ENCODE measurements at places on chromosomes 3 and 15.

DNA sequence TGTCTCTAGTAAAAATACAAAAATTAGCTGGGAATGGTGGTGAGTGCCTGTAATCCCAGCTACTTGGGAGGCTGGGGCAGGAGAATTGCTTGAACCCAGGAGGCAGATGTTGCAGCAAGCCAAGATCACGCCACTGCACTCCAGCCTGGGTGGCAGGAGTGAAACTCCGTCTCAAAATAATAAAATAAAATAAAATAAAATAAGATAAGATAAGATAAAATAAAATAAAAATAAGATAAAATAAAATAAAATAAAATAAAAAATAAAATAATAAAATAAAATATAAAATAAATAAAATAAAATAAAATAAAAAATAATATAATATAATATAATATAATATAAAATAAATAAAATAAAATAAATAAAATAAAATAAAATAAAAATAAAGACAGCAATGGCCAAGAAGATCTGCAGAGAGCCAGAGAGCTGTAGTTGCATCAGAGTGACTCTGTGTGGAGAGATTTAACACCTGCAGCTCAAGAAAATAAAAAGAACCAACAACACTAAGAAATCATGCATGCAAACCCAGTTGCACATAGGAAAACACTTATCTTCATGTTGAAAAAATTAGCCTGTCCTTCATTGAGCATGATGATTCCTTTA lies 25.9 kb downstream of the LIPH start:
- no peak for DNase-seq

GRCh38 chr3:33875680-33876079 lies 77.2 kb downstream of the PDCD6IP start:
- no peak for DNase-seq

DNA sequence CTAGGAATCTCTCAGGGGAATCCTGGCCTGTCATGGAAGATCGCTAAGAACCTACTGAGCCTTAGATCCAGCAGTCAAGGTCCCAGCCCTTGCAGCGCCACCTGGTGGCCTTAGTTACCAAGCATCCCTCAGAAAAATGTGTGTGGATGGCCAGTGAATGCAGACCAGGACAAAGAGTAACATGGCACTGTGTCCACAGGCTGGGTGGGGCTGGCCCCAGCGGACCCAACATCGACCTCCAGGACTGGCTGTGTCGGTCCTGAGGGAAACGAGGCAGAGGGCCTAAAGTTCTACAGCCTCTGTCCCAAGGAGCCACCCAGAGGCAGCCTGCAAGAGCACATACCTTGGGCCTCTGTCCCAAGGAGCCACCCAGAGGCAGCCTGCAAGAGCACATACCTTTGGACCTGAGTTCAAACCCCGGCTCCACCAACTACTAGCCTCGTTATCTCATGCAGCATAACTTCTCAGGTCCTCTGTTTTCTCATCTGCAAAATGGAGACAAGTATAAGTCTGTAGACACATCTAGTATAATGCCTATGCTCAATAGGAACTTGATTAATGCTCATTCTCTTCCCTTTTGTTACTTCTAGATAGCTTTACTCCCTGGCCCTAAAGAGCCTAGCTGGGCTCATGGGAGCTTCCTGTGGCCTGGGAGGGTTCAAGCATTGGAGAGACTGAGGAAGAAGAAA lies 57.5 kb upstream of the HERC1 start:
- DNase-seq: peak; percentile 53

DNA sequence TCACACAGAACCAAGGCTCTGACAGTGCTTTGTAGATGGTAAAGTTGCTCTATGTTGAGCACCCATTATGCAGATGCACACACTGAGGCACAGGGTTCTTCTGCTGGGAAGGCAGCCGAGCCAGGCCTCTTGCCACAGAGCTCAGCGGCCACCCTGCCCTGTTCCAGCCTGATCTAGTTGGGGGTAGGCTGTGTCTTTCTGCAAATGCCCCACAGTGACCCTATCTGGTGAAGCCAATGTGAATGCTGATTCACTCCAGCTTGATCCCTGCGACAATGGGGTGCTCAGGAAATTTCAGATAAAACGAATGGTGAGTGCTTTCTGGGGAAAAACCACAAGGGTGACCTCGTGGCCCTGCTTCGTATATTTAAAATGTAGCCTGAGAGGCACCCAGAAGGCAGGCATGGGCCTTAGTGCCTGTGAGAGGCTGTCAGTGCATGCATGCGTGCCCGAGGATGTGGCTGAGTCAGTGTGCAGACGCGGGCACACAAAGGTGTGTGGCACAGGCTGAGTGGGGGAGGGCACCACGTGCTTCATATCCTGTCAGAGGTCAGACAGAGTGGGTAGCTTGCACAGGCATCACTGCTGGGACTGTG lies 85.7 kb downstream of the ATP2B2 start:
- peak; percentile 28 for DNase-seq

DNA sequence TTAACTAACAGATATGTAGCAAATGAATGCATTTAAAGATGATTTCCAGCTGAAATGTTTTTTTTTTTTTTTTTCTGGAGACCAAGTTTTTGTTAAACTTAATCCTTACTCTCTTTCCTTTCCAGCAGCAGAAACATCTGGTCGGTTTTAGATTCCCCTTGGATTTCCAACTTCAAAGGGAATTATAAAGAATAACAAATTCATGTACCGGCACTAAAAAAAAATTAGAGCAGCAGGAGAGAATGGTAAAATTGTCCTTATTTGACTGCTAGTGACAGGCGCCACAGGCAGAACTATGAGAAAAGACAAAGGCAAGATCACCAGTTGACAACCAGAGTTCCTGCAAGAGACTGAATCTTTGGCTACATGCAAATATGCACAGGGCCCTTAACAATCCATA lies 393.3 kb downstream of the TIGIT start:
- DNase-seq: no peak

GRCh38 chr3:38646062-38646461 lies 3.4 kb downstream of the SCN5A start:
- DNase-seq: no peak

- DNase-seq: no peak
These were observed 964.9 kb upstream of the NR2F2 start for GRCh38 chr15:95365511-95366107.

DNA sequence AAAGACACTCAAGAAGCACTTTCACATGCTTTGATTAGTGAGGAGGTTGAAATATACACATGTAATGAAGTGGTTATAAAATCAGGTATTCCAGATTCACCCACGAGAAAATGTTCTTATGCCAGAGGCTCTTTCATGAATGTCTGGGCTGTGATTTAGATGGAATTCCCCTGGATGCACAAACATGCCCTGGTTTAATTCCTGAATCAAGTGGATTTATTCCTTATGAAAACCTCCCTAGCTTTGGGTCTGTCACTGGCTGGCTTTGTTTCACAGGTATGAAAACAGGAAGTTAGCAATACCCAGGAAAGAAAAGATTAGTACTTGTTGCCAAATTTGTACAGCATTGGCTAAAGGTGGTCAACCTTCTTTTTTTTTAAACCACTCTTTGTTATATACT lies 1123.0 kb downstream of the ROBO1 start:
- DNase-seq: no peak

DNA sequence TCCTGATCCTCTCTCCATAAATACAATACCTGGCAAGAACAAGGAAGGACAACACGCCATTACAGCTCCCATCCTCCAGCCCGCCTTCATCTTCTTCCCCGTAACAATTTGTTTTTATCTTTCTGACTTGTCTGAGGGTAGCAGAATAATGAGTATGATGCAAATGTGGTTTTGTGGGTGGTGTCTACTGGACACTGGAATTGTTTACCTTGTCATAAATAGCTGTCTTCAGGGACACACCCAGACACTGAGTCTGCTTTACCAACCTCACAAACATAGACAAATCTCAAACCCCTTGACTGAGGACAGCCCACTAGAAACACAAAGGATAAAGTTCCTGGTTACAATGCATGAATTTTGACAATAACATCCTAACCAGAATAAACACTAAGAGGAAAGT lies 13.4 kb downstream of the WDR72 start:
- DNase-seq: no peak

GRCh38 chr15:87757084-87757483 lies 499.5 kb downstream of the NTRK3 start:
- no peak for DNase-seq

DNA sequence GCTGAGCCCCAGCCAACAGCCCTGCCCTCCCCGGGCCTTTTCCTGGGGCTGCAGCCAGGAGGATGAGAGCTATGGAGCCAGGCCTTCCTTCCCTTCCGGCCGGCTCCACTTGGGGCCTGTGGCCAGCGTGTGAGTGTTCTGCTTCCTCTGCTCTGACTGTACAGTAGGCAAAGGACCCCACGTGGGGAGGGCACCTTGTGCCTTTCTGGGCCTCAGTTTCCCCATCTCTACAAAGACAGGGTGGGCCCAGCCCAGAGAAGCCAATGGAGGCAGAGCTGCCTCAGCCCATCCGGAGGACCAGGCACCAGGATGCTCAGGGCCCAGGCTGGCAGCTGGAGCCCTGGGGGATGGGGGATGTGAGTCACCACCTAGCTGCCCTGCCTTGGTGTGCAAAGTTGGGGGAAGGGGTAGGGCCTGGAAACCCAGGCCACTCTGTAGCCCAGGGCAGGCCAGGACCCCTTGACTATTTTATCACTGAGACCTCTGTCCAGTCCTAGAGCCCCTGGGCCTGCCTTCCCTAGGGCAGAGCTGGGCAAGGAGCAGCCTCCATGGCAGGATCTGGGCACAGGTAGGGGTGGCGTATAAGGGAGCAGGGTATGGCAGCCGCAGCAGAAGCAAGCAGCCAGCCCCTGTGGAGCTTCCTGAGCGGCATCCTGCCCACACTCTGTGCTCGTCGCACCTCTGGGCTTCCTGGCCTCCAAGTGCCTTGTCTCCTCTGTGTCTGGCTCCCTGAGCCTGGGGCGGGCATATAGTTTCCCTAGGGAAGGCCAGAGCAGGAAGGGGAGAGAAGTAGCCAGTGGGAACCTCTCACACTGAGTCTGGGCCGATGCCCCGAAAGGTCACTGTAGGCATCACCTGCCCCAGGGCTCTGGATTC lies 1.8 kb downstream of the PSTPIP1 start:
- no peak for DNase-seq

GRCh38 chr3:39249453-39250115 lies 30.3 kb downstream of the CX3CR1 start:
- DNase-seq: no peak

GRCh38 chr3:132867526-132867925 lies 145.3 kb upstream of the NPHP3 start:
- DNase-seq: no peak

DNA sequence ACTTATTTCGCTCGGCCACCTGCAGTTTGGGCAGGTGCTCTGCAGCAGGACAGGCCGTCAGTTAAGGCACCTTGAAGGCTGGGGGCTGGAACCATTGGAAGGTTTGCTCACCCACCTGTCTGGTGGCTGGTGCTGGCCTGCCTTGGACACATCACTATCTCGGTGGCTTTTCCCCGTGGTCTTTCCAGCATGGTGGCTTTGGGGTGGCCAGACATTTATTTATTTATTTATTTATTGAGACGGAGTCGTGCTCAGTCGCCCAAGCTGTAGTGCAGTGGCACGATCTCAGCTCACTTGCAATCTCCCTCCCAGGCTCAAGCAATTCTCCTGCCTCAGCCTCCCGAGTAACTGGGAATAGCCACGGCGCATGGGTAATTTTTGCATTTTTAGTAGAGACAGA lies 11.7 kb downstream of the ISG20 start:
- no peak for DNase-seq

GRCh38 chr15:50810128-50810527 lies 44.6 kb upstream of the SPPL2A start:
- no peak for DNase-seq

DNA sequence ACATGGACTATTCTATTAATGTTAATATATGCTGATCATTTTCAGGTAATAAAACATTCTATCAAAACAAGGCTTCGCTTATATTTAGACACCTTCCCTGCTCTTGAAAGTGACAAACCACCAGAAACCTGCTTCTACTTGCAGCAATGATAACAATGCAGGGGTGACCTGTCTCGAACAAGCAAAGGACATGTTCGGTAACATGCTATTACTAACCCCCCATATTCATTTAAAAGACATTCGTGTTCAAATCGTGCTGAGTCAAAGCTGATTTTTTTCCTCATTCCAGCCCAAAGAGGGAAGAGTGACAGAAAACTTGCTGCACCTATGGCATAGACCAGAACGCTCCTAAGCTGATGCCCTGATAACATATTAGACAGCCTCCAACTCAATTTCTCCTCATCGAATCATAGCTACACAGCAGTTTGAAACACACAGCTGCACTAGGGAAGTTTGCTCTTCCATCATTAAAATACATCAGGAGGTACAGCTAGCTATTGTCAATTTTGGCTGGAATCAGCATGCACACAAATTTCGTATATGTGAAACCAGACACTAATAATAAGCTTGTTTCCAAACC lies 341.5 kb downstream of the FOXP1 start:
- DNase-seq: no peak

- no peak for DNase-seq
These were observed 182.9 kb downstream of the KCNMB2 start for GRCh38 chr3:178718995-178719635.

GRCh38 chr3:109278141-109278540 lies 38.2 kb downstream of the DPPA2 start:
- DNase-seq: no peak

DNA sequence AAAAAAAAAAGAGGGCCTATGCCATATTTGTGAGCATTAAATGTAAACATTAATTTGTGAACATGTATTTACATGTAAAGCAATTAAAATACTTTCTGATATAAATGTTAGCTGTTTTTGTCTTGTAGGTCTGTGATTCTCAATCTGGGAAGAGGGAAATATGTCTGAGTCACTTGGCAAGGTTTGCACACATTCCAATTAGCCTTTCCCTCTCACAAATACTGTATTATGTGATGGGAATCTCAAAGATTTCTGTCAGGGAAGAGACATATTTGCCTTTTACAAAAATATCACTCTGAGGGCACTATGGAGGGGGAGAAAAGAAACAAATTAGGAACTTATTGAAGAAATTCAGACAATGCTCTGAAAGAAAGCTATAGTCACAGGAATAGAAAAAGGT lies 483.6 kb downstream of the GBE1 start:
- no peak for DNase-seq

GRCh38 chr15:36356978-36357601 lies 222.3 kb upstream of the CDIN1 start:
- no peak for DNase-seq

GRCh38 chr3:11808231-11808630 lies 38.5 kb downstream of the TAMM41 start:
- DNase-seq: no peak

DNA sequence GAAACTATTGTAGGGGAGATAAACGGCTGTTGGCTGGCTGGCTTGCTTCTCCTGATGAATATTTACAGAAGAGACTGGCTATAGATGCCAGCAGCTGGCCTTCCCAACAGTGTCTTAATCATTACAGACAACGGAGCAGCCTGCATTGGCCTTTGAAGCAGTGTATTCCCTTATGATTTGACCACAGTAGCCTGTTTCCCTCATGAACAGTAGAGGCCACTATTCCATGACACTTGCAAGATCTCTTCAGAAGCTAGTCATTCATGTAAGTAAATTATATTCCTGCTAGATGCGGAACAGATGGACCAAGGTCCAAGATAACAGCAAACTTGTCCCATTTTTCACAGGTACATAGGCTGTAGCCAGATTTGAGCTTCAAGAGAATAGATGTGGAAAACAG lies 47.3 kb downstream of the TMCO5A start:
- no peak for DNase-seq

Data from stimulated activated naive B cell treated with anti-CD40 and anti-IgM and Interleukin-4, amounts not matched to agents 10 μg/mL and 1 μg/mL and 100 μg/mL, for 72 hours (primary cell).